Kasumi-1 (cell line): ENCODE measurements at places on chromosomes 13 and 19.

GRCh38 chr19:48487948-48488347, 18.8 kb downstream of the CYTH2 start:
- DNase-seq, result no peak

- DNase-seq, result no peak
These were observed 16.7 kb downstream of the ZNF100 start for GRCh38 chr19:21750586-21751128.

DNA sequence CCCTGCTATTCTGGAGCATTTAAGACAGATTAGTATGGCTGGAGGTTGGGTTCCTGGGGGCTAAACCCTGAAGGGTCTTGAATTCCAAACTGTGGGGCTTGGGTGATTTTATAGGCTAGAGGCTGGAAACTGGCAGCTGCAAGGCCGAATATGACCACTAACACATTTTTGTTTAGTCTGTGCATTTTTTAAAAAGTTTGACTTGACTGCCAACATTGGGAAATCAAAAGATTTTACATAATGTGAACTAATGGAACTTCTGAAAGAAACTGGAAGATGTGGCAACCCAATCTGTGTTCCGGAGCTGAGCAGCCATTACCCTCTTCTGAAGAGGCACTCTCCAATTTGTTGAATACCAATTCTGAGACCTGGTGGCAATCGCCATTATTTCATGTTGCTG, 5.1 kb downstream of the ZNF784 start:
- no peak for DNase-seq

GRCh38 chr13:112347986-112348385, 28.2 kb upstream of the SPACA7 start:
- DNase-seq, result no peak

DNA sequence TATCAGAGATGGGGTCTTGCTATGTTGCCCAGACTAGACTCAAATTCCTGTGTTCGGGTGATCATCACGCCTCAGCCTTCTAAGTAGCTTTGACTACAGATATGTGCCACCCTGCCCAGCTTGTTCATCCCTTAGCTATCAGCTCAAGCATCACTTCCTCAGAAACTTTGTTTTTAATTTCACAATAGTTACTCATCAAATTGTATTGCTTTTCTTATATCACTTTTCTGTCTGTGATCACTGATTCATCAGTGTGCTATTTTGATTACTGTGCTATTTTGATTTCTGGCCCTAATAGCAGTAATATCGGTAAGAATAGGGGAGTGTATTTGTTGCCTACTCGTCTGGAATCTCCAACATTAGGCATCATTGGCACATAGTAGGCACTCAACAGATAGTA, 878.6 kb upstream of the PCDH20 start:
- DNase-seq, result no peak

DNA sequence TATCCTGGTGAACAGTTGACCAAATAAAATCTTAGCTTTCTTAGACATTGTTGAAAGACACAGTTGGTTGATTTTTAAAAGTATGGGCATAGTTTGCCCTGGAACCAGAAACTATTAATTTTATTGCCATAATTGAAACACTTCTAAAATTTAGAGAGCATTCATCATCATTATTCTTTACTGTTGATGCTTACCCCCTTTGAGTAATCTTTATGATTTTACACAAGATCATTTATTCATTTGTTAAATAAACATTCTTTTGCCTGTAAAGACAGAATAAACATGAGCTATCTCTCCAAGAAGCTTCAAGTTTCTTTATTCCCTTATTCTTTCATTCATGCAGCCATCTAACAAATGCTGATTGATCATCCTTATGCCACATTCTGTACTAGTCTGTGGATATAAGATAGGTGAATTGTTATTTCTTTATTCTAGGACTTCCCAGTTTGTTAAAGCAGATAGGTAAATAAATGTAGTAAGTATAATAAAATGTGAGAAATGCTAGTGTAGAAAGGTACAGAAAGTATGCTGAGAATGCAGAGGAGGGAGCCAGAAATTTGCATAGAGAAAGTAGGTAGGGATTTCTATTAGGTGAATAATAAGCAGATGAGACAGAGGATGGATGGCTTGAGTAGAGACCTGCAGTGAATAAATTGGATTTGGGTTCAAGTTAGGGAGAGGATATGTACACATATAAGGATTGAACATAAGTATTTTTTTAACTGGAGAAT, 8.2 kb downstream of the SERTM1 start:
- no peak for DNase-seq

DNA sequence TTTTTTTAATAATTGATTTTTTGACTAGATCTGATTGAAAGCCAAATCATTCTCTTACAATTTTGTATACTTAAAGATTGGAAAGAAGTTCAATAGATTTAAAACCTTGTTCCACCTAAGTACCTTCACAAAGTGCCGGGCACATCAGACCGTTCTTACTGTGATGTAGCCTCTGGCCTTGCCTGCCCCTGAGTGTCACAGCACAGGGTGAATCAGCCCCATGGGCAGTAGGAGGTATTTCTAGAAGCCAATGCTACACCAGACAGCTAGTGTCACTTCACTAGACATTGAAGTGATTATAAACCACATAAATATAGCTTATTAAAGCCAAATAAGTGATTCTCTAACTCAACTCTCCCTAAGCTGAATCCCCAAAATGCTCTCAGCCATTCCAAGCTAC, 131.3 kb downstream of the LACC1 start:
- no peak for DNase-seq

DNA sequence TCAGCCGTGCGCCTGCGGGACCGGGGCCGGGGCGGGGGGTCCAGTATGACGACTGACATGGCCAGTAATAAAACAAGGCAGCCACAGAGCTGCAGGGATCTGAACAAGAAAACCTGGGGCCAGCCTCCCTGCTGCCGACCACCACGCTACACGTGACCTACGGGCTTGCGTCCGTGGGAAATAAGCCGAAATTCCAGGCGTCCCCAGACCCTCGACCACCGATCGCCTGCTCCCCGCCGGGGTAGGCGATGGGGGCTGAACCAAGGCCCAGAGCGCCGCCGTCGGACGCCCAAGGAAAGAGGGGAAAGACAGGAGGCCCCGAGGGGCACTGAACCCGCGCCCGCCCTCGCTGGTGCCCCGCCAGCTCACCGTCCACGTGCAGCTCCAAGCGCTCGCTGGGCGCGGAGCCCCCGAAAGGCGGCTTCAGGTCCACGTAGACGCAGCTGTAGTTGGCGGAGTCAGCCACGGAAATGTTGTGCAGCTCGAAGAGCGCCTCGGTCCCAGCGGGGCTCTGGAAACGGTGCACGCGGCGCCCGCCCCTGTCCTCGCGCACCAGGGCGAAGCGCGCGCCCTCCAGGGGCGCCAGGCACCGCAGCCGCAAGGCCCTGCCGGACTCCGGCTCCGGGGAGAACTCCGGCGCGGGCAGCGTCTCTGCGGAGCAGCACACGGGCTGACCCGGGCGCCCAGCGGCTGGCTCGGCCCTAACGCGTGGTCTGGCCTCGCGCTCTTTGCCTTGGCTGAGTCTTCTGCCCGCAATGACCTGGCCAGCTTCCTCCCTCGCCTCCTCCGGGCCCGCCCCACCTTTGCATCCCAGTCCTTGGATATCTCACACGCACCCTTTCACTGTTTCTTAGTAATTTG, 3.1 kb downstream of the A1BG start:
- no peak for DNase-seq

- DNase-seq, result peak; percentile 70
These were observed 6.3 kb upstream of the ZNF69 start for GRCh38 chr19:11881151-11881800.

- DNase-seq, result peak; percentile 39
These were observed 698 bp downstream of the BLOC1S3 start for GRCh38 chr19:45179072-45179891.

DNA sequence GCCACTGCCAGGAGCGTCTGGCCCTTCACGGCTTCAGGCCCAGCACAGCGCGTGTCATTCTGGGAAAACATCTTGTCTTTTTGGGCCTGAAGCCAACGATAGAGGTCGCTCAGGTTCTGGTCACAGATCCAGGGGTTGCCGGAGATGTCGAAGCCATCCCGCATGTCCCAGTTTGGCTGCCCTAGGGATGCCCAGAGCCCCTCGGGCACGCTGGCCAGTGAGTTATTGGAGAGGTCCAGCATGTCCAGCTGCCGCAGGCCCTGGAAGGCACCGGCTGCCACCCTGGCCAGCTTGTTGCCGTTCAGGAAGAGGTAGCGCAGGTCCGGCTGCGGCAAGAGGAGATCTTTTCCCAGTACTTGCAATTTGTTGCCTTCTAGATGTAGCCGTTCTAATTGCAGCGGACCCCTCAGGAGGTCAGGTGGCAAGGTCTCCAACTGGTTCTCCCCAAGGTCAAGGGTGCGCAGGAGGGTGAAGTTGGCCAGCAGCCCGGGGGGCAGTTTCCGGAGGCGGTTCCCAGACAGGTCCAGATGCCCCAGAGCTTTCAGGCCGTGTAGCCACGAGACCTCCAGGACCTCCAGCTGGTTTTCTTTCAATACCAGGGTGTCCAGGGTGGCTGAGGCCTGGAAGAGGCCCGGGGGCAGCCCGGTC, 1.8 kb downstream of the LRG1 start:
- DNase-seq, result no peak

DNA sequence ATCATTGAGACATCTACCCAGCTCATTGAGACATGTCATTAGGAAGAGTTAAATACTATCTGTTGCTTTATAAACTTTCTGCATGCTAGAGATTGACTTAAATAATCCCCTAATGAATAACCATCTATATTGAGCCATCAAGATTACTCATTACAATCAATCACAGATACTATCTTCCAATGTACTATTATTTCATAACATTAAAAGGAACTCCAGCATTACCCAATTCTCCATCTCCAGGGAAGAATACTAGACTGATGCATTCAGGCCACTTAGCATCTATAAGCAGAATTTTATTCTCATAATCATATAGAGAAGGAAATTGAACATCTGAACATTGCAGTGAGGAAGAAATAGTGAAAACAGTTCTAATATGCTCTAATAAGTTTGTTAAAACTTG, 8.0 kb downstream of the EPSTI1 start:
- DNase-seq, result no peak

DNA sequence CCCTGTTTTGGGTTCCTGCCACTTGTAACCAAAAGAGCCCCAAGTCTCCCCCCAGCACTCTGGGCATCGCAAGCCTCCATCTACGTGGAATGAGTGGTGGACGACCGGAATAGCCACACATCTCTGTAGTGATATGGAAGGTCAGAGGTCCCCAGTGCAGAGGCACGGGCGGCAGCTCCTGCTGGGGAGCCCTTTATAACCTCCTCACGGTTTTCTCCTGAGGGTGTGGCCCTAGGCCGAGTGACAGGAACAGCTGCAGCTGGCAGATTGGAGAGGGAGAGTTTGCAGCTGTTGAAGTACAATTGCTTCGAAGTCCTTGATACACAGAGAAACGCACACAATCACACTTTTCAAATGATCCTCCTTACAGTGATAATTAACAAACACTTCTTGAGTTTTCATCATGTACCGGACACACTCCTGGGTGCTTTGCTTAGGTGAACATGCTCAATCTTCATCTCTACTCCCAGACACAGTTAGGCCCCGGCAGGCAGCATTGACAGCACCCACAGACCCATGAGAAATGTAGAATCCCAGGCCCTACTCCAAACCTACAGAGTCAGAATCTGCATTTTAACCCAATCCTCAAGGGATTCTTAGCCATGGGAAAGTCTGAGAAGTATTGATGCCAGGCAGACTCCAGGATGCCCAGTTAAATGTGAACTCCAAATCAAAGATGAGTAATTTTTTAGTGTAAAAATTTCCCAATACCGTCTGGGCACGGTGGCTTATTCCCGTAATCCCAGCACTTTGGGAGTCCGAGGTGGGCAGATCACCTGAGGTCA, 4.9 kb upstream of the ZNF787 start:
- DNase-seq, result no peak

DNA sequence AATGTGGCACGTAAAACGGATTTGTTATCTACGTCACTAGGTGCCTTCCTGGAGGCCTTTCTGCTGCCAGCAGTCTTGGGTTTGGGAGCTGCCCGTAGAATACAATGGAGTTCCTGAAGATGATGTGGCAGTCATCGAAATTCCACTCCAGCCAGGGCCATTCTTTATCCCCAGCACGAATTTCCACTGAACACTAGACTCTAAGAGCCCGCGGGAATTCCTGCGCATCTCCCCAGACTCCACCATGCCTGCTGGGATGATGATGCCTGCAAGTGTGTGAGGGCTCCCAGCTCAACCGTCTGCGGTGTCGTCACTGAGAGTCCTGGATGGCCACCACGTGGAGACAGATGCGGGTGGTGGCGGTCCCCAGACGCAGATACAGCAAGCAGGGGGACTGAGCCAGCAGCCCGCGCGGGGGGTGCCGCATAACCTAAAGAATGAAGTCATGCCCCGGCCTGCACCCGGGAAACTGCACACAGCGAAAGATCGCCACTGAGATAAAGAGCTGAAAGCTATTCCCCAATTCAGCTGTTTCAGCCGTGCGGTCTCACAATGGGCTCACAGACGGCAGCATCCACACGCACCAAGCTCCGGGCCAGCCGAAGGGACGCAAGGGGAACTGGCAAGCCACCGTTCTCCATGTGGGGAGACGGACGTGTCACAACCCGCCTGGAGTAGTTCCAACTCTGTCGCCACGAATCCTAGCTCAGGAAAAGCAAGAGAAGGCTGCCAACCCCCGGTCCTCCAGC, 41.1 kb downstream of the COL4A1 start:
- DNase-seq, result no peak

DNA sequence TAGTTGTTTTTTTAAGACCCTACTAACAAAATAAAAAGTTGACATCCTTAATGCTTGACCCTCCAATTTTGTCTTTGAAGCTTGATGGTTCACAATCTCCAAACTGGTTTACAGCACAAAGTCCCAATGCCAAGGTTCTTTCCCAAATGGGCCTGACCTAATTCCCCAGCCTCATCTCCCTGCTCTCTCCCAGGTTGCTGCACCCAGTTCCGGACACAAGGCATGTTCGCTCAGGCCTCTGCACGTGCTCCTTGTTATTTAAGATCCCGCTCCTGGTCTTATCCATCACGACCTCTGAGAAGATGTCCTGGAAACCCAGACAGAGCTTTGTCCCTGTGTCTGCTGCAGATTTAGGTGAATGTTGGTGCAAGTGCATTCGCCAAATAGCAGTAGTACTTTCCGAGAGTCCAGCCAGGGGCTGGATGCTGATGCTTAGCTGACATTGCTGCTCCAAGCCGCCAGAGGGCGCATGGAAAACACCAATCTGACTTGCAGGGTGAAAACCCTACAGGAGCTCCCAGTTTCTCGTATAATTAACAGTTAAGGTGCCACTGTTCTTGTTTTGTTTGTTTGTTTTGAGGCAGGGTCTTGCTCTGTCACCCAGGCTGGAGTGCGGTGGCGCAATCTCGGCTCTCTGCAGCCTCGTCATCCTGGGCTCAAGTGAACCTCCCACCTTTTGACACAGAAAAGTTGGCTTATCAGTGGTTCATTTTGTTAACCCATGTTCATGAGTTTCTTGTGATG, 18.5 kb downstream of the LYPD3 start:
- DNase-seq, result peak; percentile 64

DNA sequence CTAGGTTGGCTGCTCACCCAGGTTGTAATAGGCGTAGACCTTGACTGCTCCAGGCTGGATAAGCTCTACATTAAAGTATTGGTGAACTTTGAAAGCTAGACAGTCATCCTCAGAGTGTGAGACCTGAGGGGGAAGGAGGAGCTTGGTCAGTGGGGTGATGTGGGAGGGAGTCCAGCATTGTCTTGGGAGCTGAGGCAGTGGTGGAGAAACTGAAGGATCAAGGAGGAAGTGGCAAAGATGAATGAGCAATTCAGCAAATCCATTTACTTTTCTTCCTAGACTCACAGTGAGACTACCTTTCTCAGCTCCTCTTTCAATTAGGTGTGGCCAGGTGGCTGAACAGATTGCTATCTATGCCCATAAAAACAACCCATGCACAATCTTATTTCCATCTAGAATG, 10.2 kb upstream of the TNFSF14 start:
- no peak for DNase-seq

GRCh38 chr19:2288338-2288817, 6.4 kb upstream of the PEAK3 start:
- DNase-seq, result no peak
